Skeletal muscle tissue (tissue), 5 donors: ENCODE measurements at places on chromosomes 7 and 10. TPM values are rescaled to one million over a fixed set of nuclear protein-coding genes. Genes with fewer than 3 reads are reported as not detected.

GHITM gene
- total RNA-seq, result 122 TPM

FBXL15 gene
- total RNA-seq, result 3.1 TPM

CPVL gene
- total RNA-seq, result 25.1 TPM

WNT8B gene
- total RNA-seq, result not detected

HMX2 gene
- not detected for total RNA-seq

ST8SIA6 gene
- 0.52 TPM for total RNA-seq

MLXIPL gene
- 1.6 TPM for total RNA-seq

GIMAP5 gene
- 21.4 TPM for total RNA-seq

CCDC3 gene
- total RNA-seq, result 13.0 TPM

ABCB8 gene
- 15.7 TPM for total RNA-seq

CFAP70 gene
- total RNA-seq, result 1.6 TPM

FLNC gene
- total RNA-seq, result 611 TPM

MSANTD7 gene
- total RNA-seq, result 12.0 TPM

SLC26A4 gene
- 0.52 TPM for total RNA-seq

LHFPL3 gene
- not detected for total RNA-seq

TMEM72 gene
- under 0.01 TPM for total RNA-seq

PARD3 gene
- 88.7 TPM for total RNA-seq

GTF2I gene
- 122 TPM for total RNA-seq

PSMG3 gene
- total RNA-seq, result 19.3 TPM

CCT6A gene
- 113 TPM for total RNA-seq

DLG5 gene
- total RNA-seq, result 14.1 TPM

FBXO24 gene
- total RNA-seq, result 1.0 TPM

PLAC9 gene
- 36.5 TPM for total RNA-seq

ZNF485 gene
- total RNA-seq, result 3.7 TPM

FAM25A gene
- not detected for total RNA-seq

AKR1D1 gene
- not detected for total RNA-seq

TMEM229A gene
- not detected for total RNA-seq

TET1 gene
- 15.1 TPM for total RNA-seq

CYP26C1 gene
- not detected for total RNA-seq

TRIM73 gene
- 2.6 TPM for total RNA-seq

SCD gene
- total RNA-seq, result 115 TPM

LDB1 gene
- total RNA-seq, result 29.2 TPM

AGK gene
- total RNA-seq, result 18.8 TPM

DDIT4 gene
- 87.2 TPM for total RNA-seq

PTF1A gene
- not detected for total RNA-seq

NKX6-2 gene
- not detected for total RNA-seq

PCLO gene
- total RNA-seq, result 0.52 TPM

NME8 gene
- not detected for total RNA-seq

ZNF467 gene
- 2.1 TPM for total RNA-seq

DNAJB12 gene
- 13.0 TPM for total RNA-seq

NPSR1 gene
- 1.6 TPM for total RNA-seq

LEP gene
- under 0.01 TPM for total RNA-seq

CPA1 gene
- 2.6 TPM for total RNA-seq

ZCWPW1 gene
- total RNA-seq, result 3.1 TPM

FIGNL1 gene
- total RNA-seq, result 14.6 TPM

WEE2 gene
- not detected for total RNA-seq

GPR22 gene
- total RNA-seq, result under 0.01 TPM

MICALL2 gene
- total RNA-seq, result 3.1 TPM

SLK gene
- total RNA-seq, result 30.3 TPM

RAB18 gene
- total RNA-seq, result 40.2 TPM

TCF7L2 gene
- total RNA-seq, result 33.9 TPM

GSAP gene
- 6.8 TPM for total RNA-seq
